ENCODE measurements at places on chromosomes 4 and X.

GRCh38 chr4:158809611-158810486 is 41.0 kb downstream of the FNIP2 start:
- DNase-seq = no peak

GRCh38 chr4:87499403-87500091 is 29.6 kb downstream of the SPARCL1 start:
- DNase-seq = no peak

DNA sequence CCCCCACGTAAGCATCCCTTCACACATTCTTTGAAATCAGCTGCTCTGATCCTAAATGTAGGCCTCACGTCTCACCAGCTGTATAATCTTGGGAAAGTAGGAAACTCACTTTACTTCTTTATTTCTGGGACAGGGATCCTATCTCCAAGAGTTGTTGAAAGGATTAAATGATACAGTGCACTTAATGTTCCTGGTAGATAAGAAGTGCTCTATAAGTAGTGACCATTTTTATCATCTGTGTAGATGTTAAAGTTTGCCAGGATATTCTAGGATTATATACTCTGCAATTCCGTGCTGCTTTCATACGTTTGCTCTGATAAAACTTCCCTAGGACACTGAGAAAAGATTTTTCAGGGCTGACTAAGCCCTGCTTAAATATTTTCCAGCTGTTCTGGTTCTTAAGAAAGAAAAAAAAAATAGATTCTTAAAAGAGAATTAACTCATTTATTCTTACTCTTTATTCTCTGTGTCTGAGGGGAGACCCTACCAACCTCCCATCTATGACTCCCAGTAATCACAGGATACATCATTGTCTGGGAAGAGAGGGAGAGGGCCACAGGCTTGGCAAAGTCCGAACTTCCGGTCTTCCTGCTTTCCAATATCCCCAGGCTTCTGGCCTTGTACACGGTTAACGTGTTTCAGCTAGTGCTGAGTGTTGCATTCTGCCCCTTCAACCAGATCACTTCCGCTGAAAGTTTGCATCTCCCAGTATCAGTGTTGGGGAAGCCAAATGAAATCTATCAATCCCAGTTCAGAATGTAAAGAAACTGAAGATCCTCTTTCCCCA is 269.2 kb downstream of the TRIML1 start:
- DNase-seq = no peak

DNA sequence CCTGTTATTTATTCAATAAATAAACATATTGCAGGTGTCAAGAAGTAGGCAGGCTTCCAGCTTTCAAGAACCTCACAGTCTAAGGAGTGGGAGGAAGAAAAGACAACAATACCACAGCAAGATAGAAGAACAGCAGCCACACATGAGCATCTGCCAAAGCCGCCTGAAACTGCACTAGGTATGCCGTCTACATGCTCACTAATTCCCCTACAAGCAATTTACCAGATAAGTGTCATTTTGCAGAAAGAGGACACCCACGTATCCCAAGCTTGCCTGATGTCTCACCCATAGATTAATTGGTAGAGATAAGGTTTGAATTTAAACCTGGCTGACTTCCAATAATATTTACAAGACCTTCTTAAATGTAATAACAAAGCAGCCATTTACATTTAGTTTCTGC is 439.4 kb upstream of the CPEB2 start:
- no peak for DNase-seq

GRCh38 chrX:2463973-2464676 is 36.7 kb downstream of the DHRSX start:
- DNase-seq = no peak

DNA sequence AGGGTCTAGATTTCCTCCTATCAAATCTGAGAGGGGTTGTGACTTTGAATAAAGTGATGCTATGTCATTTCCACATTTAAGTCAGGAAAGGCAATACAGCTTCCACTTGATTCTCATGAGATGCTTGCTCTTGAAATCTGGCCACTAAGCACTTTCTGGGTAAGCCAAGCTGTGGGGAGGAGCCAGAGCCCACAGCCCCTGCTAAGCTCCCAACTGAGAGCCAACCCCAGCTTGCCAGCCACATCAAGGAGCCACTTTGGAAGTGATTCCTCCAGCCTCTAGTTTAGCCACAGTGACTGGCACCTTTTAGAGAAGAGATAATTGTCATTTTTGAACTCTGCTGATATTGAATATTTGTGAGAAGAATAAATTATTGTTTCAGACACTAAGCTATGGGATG is 1441.5 kb upstream of the IGFBP7 start:
- no peak for DNase-seq

- DNase-seq = no peak
These were observed 421 bp upstream of the IGSF1 start for GRCh38 chrX:131289527-131289926.

DNA sequence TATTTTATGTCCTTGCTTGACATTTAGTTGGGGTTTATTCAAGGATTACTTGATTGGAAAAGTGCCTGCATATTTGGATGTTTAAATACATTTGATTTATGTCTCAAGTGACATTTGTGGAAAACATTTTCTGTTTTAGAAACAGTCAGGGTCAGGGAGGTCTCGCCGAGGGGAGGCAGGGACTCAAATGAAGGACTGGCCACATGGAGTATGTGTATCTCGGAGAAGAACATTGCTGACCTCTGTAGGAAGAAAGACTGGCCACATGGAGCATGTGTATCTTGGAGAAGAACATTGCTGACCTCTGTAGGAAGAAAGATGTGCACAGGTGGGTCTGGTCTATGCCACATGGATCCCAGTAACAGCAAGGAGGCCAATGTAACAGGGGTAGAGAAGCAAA is 233.6 kb downstream of the TRIML1 start:
- no peak for DNase-seq

GRCh38 chr4:177479063-177479462 is 36.8 kb upstream of the AGA start:
- no peak for DNase-seq

GRCh38 chr4:79184476-79184875 is 141.4 kb downstream of the NAA11 start:
- DNase-seq = no peak

- no peak for DNase-seq
These were observed 95.8 kb upstream of the ELOVL6 start for GRCh38 chr4:110294165-110294564.

- DNase-seq = no peak
These were observed 284.7 kb downstream of the CAMK2D start for GRCh38 chr4:113476800-113477199.

DNA sequence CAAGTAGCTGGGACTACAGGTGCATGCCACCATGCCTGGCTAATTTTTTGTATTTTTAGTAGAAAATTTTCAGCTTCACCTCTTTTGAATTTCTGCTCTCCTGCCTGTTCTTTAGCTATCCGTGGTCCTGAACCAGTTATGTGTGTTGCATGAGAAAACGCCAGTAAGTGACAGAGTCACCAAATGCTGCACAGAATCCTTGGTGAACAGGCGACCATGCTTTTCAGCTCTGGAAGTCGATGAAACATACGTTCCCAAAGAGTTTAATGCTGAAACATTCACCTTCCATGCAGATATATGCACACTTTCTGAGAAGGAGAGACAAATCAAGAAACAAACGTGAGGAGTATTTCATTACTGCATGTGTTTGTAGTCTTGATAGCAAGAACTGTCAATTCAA is 13.9 kb downstream of the ALB start:
- no peak for DNase-seq

GRCh38 chrX:7191681-7192110 is 43.7 kb upstream of the PUDP start:
- no peak for DNase-seq

DNA sequence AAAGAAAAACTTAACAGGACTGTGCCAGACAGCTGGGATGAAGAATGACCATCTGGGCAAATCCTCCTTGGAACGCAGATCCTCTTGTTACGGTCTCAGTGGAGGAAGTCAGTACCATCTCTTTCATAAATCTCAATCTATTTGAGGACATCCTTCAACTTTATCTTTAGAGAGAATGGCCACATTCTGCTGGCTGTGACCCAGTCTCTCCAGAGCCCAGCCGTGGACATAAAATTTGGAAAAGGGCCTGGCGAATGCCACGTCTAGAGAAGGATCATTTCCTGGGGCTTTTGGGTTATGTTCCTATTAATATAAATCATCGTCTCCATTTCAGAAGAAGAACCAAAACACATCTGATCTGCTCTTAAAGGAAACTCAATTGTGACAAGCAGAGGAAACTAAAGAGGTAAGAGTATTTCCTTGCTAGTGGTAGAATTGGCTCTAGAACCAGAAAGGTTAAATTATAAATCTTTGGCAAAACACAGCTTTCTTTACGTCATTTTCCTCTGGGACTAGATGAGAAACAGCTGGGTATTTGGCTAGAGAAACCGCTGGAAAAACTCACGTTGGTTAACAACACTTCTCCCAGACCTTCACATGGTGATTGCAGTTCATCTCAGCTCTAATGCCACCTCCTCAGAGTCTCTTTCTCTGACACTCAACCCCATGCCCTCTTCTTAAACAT is 164.7 kb downstream of the CHIC2 start:
- DNase-seq = no peak

DNA sequence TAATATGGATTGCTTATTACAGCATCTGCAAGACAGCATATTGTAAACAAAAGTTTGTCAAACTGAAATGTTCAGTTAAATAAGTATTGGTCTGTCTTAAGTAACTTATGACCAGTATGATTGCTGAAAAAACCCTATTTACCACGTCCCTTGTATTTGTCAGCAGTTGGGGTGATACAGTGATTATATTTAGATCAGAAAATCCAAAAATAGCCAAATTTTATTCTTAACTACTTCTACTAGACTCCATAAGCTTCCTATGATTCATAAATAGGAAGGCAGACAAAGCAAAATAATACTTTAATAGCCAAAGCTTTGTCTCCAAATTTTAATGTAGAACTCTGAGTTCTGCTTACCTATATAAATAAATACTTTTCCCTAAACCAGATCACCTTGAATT is 45.3 kb downstream of the TBCK start:
- DNase-seq = no peak

Measured in occipital lobe (tissue), 3 donors.